ENCODE measurements at places on chromosomes 3 and 15. TPM values are rescaled to one million over a fixed set of nuclear protein-coding genes. Genes with fewer than 3 reads are reported as not detected.

DNA sequence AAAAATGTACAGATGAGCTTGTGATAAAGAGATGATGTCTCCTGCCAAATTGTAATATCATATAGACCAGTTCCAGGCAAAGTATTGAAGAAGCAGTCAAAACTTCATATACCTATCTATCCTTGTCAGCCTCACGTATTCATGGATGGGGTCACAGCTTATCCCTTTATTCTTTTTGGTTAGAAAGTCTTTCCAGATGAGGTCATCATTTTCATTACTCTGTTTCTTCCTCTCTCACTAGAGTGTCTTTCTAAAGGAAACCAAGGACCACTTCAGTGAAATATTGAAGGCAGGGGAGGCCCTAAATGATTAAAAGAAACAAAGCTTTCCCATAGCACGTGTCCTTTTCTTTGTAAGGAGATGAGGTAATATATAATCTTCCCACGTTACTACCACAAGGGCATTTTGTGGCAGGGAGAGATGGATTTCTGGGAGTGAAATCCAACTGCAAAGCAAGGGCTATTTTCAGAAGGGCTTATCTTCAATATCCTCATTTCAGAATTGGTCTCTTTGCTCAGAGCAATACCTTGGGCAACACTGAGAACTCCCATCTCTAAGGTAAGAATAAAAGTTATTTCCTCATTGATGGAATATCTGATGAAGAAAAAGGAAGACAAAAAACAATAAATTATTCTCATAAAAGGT, 260.2 kb downstream of the TIGIT start:
- no peak for DNase-seq

- DNase-seq, result no peak
These were observed 50.4 kb downstream of the RFTN1 start for GRCh38 chr3:16463119-16463518.

- DNase-seq, result no peak
These were observed 318.0 kb upstream of the KCNMB2 start for GRCh38 chr3:178218231-178218630.

ZBED2 gene
- 0.09 TPM for total RNA-seq

IGDCC3 gene
- total RNA-seq, result 49.2 TPM

P2RY14 gene
- not detected for total RNA-seq

CCR3 gene
- not detected for total RNA-seq
